NCI-H1436 (cell line): ENCODE measurements at places on chromosomes 7 and 10.

DNA sequence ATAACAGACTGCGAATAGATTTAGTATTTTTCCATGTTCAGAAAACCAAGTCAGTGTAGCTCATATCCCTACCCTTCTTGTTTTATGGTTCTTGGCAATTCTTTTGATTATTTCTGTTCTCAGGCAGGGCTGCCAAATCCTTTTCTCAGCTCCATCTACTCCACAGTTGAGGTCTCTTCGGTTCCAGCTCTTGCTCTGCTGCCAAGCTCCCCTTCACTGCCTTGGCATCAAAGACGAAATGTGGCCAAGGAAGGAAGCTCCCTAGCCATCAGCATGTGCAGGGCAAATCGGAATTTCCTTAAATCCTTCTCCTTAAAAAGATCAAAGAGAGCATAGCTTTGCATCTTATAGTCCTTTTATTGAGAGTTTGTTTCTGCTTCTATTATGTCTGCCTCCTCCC is 116.4 kb upstream of the NOBOX start:
- DNase-seq: no peak

GRCh38 chr10:63563623-63564022 is 42.4 kb downstream of the REEP3 start:
- no peak for DNase-seq

GRCh38 chr10:21724020-21724589 is 190.1 kb downstream of the MLLT10 start:
- no peak for DNase-seq

GRCh38 chr10:21403256-21404015 is 122.0 kb downstream of the SKIDA1 start:
- no peak for DNase-seq

DNA sequence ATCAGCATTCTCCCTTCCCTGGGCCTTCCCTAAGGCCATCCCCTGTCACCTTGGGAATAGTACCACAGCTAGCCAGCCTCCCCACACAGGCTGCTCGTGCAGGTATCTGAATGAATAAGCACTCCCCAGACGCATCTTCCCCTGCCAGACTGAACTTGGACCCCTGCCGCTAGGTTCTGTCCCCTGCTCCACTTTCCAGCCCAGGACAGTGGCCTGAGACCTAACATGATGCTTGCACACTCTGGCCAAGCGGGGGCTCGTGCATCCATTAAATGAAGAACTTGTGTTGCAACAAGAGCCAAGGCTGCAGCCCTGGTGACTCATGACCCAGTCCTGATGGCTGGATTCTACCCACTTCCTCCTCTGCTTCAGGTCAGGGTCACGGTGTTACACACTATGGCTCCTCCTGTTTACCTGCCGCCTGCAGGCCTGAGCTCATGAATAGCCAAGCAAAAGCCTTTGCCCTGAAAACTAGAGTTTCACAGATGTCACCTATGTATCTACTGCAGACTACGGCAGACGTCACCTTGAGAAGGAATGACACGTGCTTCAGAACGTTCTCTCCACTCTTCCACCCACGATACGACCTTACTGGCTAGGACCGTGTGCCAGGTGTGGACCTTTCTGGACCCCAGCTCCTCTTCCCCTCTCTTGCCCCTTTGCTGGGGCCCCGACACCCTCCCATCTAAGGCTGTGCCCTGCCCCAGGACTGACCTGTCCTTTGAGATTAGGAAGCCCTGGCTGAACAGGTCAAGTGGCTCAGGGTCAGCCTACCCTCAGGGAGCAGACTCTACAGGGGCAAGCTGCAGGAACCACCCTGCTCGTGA is 6.5 kb downstream of the ASB13 start:
- no peak for DNase-seq

DNA sequence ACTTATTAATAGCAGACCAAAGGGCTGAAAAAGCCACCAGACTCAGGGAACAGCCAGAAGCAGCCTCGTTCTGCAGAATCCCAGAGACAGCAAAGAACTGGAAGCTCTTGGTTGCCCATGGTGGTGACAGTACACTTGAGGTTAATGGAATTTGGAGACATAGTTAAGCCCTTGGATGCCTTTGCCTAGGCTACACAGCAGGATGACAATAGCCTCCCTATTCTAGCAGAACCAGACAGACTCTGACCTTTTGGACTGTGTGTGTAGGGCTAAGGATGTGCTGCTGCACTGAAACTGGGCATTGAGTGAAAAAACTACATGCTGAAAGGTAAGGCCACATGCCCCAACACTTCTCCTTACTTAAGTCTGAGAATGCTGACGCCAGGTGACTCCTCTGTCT is 22.7 kb downstream of the OTUD1 start:
- no peak for DNase-seq

DNA sequence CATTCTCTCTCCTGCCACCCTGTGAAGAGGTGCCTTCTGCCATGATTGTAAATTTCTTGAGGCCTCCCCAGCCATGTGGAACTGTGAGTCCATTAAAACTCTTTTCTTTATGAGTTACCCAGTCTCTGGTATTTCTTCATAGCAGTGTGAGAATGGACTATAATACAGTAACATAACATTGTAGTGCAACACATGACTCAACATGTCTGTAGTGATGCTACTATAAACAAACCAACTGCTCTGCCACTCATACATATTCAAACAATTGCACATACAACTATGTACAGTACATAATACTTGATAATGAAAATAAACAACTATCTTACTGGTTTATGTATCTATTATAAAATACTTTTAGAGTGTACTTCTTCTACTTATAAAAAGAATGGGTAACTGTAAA is 7.1 kb downstream of the ATOH7 start:
- DNase-seq: no peak

GRCh38 chr10:122446668-122447423 is 7.6 kb upstream of the ARMS2 start:
- DNase-seq: no peak

DNA sequence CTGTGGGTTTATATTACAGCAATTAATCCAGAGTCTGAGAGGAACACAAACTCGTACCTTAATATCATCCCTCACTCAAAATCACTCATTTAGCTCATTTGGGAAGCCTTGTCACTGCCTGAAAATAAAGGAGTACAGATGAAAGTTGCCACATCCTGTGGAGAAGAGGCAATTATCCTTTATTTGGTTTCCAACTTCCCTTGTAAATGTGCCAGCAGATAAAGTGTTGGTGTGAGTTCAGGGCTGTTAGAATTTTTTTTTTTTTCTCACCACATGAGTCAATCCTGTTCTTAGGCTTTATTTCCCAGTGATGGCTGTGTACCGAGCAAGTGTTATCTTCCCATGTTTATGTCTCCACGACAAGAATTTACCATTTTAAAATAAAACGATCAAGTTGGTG is 99.0 kb upstream of the SMIM30 start:
- DNase-seq: no peak

GRCh38 chr7:27782849-27783248 is 42.9 kb downstream of the TAX1BP1 start:
- no peak for DNase-seq

DNA sequence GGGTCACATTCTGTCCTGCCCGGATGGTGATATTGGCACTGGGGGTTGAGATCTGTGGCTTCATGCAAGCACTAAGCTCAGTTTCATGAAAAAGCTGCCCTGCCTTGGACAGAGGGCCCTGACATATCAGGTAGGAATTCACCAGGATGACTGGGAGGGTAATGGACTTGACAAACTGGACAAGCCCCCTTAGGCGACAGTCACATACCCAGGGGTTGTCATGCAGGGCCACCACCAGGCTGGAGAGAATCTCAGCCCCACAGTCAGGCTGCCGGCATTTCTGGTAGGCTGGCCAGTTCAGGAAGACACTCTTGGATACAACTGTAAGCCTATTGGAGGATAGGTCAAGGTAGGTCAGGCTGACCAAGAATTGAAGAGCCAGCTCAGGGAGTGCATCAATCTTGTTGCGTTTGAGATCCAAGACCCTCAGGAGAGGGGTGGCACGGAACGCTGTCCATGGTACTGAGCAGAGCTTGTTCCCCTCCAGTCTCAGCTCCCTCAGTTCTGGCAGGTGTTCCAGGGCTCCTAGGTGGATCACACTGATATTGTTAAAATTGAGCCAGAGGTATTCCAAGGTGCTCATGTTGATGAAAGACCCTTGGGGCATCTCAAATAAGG is 824 bp downstream of the LRIT2 start:
- DNase-seq: no peak

DNA sequence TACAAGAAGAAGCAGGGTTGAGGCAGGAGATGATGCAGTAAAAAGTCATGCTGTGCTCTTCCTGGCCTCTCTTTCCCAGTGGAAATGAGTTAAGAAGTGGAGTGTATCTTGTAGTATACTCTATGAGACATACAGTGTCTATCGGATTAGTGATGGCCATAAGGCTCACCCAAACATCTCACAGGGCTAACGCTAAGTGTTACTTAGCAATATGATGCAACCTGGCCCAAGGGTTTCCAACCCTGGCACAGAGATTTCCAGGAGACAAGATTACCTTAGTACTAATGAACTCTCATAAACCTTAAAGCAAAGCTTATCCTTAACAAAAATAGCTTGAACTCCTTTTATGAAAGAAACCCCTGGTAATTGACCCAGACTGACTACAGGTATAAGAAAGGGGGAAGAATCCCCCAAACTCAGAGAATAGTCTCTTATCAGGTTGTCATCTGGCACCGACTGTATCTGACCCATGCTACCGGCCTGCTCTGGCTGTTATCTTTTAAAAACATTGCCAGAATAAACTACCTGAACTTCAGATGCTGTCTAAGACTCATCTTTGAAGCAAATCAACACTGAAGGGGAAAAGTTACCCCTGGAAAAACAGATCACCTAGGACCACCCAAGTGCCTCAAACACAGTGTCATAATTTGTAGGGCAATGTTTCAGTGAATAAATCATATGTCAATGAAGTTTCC is 1002.0 kb downstream of the REEP3 start:
- DNase-seq: no peak

DNA sequence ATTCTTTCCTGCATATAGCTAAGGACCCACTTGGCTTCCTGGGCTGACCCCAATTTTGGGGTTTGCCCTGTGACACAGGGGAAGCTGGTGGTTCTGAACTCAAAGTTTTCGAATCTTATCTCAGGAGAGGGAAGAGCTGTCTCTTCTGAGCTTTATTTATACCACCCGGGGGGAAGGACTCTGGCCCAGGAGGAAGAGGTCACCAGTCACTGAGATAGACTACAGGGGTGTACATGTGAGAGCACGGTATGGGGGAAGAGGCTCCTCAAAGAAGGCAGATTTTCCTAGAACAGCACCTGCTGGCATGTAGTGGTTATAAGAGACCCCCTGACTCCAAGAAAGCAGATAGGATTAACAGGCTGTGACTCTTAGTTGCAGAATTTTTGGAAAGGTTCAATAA is 101.8 kb upstream of the ELMO1 start:
- DNase-seq: no peak

GRCh38 chr10:43649185-43649523 is 473 bp upstream of the ZNF32 start:
- DNase-seq: no peak

GRCh38 chr7:24979863-24980533 is at the start of gene OSBPL3:
Gene OSBPL3 (minus strand): TSS chr7:24980178. CDS start chr7:24892472, 87,706 bp downstream.
- DNase-seq: peak; percentile 90

- no peak for DNase-seq
Measured at GRCh38 chr10:6473430-6473829, 106.6 kb downstream of the PRKCQ start.

DNA sequence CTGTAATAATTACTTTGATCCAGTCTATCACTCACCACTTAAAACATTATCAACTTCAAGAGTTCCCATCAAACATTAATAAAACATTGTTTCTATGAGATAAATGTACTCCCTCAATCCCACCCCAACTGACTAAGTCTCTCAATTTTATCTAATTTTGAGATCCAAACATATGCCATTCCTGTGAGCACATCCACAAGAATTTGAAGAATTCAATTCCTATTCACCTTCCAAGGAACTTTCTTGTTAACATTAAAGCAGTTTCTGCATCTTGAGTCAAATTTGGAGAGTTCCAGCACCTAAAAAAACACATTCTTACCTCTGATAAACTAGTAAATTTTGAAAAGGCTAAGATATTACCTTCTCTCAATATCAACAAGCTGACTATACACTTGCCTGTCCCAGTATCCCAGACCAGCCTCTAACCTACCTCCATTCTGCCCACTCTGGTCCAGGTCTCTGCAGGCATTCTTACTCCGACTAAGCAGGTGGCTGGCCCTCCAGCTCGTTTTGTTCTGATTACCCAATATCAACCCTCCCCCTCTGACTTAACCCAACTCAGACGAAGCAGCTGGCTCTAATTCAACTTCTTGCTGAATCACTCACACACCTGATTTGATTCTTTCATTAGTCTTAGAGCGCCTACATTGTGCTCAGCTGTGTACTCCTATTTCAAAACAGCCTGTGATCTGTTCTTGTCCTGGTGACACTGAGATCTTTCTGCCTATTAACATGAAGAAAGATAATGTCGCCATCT is 275.2 kb downstream of the IPMK start:
- no peak for DNase-seq

DNA sequence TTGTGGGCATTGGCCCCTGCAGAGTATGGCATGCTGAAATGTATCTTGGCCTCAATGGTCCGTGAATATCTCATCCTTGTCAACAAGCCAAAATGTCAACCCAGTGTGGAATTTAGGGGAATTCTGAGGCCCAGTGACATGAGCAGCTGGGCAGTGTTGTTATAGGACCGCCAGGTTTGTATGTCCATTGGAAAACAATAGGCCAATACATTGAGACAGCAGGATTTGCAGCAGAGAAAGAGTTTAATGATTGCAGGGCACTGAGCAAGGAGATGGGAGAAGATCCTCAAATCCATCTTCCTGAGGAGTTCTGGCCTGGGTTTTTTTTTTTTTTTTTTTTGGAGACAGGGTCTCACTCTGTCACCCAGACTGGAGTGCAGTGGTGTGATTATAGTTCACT is 95.7 kb upstream of the BAIAP2L1 start:
- DNase-seq: no peak

GRCh38 chr10:108069096-108069495 is 904.6 kb upstream of the SORCS1 start:
- DNase-seq: no peak

- no peak for DNase-seq
Measured at GRCh38 chr7:32163141-32163806, 93.1 kb upstream of the PDE1C start.

- no peak for DNase-seq
Measured at GRCh38 chr10:97718178-97718577, 4.6 kb downstream of the MARVELD1 start.

DNA sequence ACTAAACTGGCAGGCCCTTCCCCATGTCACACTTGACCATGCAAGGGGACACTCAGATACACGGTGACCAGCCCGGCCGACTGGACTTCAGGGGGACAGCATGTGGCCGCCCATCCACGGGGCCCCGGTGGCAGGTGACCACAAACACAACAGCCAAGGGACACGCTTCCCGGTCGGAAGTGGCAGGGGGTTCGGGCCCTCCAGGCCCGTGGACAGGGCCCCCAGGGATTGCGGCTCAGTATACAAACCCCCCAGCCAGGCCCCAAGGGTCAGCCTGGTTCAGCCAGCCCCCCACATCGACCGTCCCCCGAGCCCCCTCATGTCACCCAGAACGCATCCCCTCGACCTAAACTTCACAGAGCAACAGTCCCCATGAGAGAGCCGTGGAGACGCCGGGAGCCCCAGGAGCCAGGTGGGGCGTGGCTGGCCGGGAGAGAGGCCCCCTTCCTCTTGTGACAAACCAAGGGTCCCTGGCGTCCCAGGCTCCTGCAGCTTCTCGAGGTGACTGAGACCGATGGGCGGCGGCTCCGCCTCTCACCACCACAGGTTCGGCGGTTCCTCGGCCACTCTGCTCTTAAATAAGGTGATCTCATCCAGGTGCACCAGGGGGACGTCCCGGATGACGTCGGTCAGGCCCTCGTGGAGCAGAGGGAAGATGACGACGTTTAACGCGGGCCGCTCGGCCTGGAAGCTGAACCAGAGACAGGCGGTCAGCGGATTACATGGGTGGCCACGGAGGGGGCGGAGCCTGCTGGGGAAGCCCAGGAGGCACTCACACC is 57.8 kb upstream of the TNRC18 start:
- DNase-seq: no peak
